ENCODE measurements at places on chromosomes 11 and 22. TPM values are rescaled to one million over a fixed set of nuclear protein-coding genes. Genes with fewer than 3 reads are reported as not detected.

GRCh38 chr11:64568041-64568571, 22.9 kb upstream of the SLC22A12 start:
- no peak for DNase-seq

DNA sequence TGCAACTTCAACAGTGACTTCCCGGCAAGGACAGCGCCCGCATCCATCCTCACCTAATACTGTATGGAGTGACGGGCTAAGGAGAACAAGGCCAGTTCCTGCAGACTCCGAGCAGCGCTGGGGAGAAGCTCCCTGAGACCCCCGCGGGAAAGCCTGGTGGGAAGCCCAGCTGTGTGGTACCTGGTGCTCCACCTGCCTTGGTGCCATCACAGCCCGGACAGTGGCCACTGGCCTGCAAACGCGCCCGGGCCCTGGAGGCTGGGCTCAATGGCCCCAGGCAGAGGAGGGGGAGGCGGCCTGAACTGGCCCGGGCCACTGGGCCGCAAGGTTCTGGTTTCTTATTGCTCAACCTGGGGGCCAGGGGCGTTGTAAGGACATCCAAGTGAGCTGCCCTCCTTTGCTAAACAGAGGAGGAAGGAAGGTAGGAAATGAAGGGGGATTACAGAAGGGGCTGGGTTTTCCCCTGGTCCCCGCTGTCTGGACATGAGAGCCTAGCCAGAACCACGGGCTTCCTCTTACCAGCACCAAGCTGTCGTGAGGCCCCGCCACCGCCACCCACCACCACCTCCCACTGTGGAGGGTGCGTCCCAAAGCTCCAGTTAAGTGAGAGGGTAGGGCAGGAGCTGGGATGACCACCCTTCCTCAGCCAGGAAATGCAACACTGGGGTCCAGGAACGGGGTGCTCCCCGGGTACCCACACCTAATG, 8.5 kb upstream of the CDC42BPG start:
- DNase-seq: no peak

GRCh38 chr11:26842478-26843282, 120.8 kb upstream of the SLC5A12 start:
- no peak for DNase-seq

GRCh38 chr11:28618416-28618815, 510.2 kb downstream of the METTL15 start:
- DNase-seq: no peak

DNA sequence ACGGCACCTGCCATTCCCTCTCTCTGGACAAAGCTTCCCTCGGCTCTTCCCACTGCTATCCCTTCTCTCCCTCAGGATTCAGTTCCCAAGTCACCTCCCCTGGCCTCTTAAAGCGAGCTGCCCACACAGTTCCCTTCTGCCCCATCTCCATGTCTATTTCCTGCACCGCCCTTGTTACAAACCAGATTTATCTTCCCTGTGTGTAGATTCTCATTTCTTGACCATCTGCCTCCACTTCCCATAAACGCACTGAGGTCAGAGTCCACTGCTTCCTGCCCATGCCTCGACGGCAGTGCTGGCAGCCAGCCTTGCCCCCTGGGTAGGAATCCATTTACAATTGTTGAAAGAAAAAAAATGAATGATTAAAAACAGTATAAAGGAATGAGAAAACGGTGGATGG, 11.6 kb upstream of the APOBEC3B start:
- no peak for DNase-seq

DNA sequence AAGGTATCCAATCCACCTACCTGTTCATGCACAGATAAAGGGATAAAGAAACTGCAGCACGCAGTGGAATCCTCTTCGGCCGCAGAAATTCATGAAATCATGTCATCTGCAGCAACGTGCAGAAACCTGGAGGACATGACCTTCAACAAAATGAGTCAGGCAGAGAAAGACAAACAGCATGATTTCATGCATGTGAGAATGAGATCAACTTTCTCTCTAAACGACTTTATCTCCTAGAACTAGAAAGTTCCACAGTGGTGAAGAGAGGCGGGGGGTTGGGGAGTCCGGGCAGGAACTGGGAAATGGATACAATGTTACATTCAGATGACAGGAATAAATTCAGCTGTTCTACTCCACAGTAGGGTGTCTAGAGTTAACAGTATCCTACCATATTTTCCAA, 9.9 kb downstream of the RGL4 start:
- DNase-seq: no peak

DNA sequence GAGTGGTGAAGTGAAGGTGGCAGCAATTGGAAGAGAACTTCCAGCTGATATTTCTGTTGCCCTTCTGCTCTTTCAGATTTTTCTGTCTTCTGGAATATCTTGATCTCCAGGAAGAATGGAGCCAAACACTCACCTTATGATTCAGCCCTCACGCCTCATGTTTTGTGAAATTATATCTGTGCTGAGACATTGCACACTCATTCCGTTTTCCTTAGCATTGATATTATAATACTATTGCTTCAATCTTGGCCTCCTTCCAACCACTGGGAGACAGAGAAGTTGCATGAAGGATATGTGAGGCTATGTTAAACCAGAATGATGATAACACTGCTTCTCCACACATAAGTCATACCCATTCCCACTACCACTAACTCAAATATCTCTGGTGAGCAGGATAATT, 177.9 kb downstream of the ETS1 start:
- no peak for DNase-seq

MYBPC3 gene
- 0.19 TPM for total RNA-seq

DBX1 gene
- total RNA-seq: not detected

KCNE3 gene
- total RNA-seq: 11.9 TPM

VWCE gene
- total RNA-seq: 4.8 TPM

Measured in omental fat pad (tissue), 4 donors.